SHP77 (cell line): ENCODE measurements at places on chromosomes 3 and 15.

- DNase-seq = no peak
Observed at GRCh38 chr3:71494212-71494611, 89.3 kb downstream of the FOXP1 start.

- DNase-seq = peak; percentile 80
Observed at GRCh38 chr3:190912736-190913135, 50.2 kb upstream of the GMNC start.

DNA sequence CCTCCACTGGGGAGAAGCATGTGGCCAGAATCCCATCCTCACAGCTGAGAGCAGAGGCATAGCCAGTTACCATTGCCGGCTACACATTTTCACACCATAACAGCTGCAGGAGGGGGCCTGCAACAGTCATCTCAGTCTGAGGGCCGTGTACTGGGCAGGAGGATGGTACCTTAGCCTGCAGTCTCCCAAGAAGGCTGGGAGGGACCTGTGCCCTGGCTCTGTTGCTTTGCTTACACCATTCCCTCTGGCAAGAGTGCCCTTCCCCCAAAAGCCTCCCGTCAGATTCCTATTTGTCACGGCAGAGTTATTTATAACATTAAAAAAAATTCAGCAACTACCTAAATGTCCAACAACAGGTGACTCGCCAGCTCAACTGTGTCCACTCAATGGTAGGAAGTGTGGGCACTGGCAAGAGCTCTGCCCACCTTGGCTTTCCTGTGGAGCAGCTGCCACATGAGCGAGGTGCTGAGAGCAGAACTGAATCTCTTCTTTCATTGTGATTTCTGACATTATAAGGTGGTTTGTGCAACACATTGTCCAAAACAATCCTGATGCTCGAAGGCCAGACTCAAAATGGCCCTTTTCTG, 4.4 kb downstream of the CAMKV start:
- DNase-seq = no peak

GRCh38 chr3:55511895-55512570, 24.9 kb upstream of the WNT5A start:
- no peak for DNase-seq

GRCh38 chr3:107847791-107848190, 243.0 kb downstream of the CD47 start:
- DNase-seq = no peak

GRCh38 chr3:4581920-4582611, 88.9 kb downstream of the ITPR1 start:
- no peak for DNase-seq

DNA sequence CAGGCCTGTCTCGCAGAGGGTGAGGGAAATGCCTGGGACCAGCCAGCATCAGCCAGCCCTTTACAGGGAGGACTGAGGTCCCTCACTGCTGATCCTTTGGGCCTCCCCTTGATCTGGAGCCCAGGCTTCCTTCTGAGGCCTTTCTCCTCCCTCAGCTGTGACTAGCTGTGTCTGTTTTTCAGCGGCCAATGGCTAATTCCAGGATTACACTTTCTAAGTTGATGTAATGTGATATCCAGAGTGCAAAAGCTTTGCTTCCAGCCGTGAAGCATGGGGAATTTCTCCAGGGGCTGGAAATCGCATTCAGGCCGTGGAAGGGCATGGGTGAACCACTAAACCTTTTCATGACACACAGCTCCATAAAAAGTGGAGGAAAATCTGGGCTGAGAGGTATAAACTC, 157.6 kb downstream of the SHQ1 start:
- DNase-seq = no peak

GRCh38 chr3:118782755-118783202, 251.9 kb downstream of the IGSF11 start:
- no peak for DNase-seq

GRCh38 chr15:99826157-99826780, 93.0 kb upstream of the LYSMD4 start:
- DNase-seq = no peak

- no peak for DNase-seq
Observed at GRCh38 chr3:60584250-60584649, 667.0 kb downstream of the FHIT start.

- peak; percentile 54 for DNase-seq
Observed at GRCh38 chr15:78415284-78415683, 22.7 kb upstream of the IREB2 start.

- DNase-seq = peak; percentile 97
Observed at GRCh38 chr3:31531992-31532586, 636 bp upstream of the STT3B start.

GRCh38 chr3:45056608-45057301, 30.7 kb downstream of the CLEC3B start:
- DNase-seq = no peak

DNA sequence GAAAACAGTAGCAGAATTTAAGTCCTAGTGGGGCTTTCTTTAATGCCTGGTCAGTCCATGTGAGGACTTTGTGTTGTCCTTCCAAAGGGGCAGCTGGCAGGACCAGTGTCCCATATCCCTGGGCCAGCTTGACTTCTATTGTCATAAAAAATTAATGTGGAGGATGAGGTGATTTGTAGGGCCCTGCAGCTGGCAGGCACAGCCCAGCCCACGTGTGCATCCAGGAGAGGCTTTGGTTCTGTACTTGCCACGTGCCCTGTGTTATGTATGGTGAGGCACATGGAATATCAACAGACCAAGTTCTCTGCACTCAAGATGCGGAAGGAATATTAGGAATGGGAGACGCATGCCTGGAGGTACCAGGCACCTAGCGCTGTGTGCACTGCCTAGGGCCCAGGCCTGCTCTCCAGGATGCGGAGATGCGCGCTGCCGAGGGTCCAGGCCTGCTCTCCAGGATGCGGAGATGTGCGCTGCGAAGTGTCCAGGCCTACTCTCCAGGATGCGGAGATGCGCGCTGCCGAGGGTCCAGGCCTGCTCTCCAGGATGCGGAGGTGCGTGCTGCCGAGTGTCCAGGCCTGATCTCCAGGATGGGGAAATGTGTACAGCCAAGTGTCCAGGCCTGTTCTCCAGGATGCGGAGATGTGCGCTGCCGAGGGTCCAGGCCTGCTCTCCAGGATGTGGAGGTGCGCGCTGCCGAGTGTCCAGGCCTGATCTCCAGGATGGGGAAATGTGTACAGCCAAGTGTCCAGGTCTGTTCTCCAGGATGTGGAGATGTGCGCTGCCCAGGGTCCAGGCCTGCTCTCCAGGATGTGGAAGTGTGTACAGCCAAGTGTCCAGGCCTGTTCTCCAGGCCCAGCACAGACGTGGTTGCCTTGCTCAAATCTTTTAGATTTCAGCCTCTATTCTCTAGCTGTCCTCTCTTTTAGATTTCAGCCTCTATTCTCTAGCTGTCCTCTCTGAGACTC, 183.3 kb upstream of the ROPN1 start:
- DNase-seq = peak; percentile 48

DNA sequence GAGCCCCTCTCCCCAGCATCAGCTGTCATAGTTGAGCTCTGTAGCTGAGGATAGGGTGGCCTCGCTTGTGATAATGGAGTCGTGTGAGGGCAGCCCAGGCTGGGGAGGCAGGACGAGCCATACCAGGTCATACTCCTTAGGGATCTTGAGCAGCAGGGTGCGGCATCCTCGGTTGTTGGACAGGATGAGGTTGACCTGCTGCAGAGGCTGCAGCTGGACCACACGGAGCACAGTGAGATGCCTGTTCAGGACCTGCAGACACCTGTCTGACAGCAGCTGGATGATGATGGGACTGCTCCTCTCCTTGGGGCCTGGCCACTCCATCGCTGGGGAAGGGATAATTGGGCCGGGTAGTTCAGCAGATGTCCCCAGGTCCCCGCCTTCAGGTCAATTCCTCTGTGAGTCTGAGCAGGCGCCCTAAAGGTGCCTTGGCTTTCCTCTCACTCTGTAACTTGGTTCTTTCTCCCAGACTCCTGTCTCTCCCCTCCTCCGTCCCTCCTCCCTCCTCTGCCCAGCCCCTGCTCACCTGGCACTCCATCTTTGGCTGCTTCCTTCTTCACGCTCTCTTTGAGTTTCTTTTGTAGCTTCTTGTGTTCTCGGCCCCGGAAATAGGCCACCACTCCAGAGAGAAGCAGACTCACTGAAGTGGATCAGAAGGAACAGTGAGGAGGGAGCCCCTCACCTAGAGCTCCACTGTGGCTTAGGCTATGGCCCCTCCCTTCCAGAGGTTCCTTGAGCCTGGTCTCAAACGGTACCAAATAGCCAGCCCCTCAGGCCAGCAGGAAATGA, 7.8 kb downstream of the DUOX2 start:
- no peak for DNase-seq

- DNase-seq = no peak
Observed at GRCh38 chr15:69222002-69222474, 61.6 kb downstream of the GLCE start.

DNA sequence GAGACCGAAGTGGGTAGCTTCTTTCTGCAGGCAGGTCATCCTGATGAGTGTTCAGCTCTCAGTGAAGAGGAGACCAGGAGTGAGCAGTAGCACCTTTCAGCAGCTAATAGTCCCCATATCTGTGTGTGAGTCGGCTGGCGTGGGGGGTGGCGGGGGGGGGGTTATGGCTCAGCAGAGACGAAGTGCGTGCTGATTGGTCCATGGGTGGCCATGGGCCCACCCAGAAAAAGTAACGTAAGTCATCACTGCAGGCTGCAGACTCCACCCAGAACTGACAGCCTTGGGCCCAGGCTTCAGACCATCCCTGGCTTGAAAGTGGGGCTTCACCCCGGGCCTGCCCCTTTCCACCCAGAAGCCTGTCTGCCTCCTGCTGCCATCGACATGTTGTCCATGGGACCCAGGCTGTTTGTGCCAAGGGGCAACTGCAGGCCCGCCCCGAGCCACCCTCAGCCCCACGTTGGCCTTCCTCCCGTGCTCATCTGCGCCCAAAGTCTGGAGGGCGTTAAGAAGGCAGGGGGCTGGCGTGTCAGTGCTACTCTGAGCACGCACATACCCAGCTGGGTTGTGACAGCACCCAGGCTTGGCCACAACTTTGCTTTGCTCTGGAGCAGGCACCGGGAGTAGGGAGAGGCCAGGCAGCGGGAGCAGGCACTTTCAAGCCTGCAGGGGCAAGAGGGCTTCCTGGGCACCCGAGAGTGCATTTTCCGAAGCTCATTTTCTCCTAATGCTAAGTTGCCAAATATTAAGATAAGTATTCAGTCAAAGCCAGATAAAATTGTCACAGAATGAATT, 511.7 kb upstream of the CDIN1 start:
- no peak for DNase-seq

DNA sequence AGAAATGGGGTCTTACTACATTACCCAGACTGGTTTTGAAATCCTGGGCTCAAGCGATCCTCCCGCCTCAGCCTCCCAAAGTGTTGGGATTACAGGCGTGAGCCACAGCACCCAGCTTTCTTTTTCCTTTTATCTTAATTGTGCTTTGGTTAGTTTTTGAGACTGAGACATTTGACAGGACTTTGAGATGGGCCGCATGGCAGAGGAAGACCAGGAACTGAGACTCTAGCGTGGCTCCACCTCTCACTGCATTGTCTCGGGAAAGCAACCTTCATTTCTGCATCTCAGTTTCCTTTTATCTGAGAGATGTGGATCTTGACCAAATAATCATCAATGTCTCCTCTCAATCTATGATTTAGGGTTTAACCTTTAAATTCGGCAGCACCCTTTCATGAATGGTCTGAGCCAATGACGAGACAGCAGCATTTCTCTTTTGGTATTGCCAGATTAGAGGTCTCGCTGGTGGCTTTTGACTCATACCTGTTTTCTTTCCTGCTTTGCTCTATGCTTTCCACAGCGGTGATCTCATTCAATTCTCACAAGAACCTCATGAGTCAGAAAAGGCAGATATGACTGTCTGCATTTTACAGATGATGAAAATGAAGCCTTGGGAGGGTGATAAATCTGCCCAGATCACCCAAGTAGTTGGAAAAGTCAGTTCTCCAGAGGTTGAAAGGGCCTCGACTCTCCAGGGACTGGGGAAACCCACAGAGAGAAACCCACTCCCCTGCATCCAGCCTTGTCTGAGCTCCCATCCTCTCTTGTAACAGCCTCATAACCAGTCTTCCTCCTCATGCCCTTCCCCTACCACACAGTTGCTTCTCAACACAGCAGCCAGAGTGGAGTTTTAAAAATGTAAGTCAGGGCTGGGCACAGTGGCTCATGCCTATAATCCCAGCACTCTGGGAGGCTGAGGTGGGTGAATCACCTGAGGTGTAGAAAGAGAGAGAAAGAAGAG, 84.8 kb upstream of the FOXB1 start:
- no peak for DNase-seq

GRCh38 chr3:137692803-137693431, 71.2 kb upstream of the SOX14 start:
- peak; percentile 25 for DNase-seq

DNA sequence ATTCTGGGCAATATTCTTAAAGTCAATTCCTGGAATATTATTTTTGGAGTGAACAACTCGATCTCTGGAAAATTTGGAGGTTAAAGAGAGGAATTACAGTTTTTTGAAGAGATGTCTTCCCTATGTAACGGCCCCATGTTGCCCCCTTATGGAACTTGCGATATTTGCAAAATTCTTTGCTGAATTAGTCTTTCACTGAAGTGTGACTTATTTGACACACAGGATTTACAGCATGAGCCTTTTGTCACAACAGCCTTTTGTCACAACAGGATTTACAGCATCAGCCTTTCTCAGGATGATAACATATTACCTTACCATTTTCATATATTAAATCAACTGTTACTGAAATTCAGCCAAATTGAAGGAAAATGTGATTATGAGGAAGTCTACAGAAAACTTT, 37.8 kb upstream of the SPTSSB start:
- peak; percentile 15 for DNase-seq

- DNase-seq = no peak
Observed at GRCh38 chr3:7015683-7016440, 154.9 kb downstream of the GRM7 start.

GRCh38 chr15:39397883-39398282, 183.0 kb upstream of the THBS1 start:
- DNase-seq = no peak

- DNase-seq = peak; percentile 26
Observed at GRCh38 chr3:149473357-149474249, 894 bp upstream of the TM4SF4 start.

- DNase-seq = no peak
Observed at GRCh38 chr3:59300733-59301132, 250.9 kb upstream of the CFAP20DC start.

DNA sequence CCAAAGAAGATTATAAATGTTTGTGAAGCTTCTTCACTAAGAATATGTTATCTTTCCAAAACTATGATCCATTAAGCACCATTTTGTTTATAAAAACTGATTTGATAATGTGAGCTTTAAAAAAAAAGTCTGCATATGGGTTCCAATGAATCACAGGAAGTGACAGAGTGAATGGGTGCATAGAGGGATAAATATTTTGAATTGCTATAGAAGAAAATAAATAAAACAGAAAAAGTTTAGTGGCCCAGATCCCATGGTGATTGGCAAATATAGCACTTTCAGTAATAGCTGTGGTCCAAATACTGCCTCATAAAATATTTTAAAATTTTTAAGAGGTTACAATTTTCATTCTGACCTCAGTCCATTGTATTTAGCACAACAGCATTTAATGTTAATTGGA, 19.2 kb downstream of the CPA3 start:
- no peak for DNase-seq

GRCh38 chr3:13105896-13106250, 32.6 kb upstream of the IQSEC1 start:
- peak; percentile 16 for DNase-seq

- DNase-seq = no peak
Observed at GRCh38 chr15:67558502-67558901, 16.0 kb downstream of the MAP2K5 start.
